ENCODE measurements at places on chromosomes 1 and 21.

DNA sequence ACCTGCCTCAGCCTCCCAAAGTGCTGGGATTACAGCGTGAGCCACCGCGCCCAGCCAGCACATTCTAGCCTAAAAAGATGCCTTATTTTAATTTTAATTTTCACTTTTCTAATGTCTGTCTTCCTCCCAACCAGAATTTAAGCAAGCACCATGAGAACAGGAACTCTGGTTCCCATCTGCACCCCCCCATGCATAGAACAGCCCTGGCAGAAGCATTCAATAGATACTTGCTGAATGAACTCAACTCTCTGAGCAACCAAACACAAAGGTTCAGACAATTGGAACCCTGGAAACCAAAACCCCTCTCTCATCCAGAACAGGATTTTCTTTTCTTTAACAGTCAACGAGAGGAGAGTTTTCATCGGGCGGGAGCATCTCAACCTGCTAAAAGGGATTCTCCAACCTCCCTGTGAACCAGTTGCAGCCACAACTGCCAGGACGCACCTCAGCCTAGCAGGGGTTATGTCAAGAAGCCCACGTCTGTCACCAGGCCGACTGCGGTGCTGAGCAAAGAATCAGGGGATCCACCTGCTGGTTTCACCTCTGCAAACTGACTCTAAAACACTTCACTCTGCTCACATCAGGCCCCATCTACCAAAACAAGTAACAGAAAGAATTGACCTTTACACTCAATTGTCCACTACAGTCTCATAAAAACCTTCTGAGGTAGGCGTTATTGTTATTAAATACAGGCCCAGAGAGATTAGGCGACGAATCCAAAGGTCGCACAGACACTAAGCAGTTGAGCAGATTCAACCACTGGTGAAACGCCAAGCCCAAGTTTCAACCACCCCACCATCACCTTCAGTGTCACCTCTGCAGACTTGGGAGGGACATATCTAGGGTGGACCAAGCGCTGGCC lies 1.7 kb downstream of the KIAA2013 start:
- no peak for DNase-seq

- DNase-seq, result no peak
These were observed 153.3 kb upstream of the BEND5 start for GRCh38 chr1:48930011-48930410.

GRCh38 chr1:79396901-79397300 lies 390.4 kb upstream of the ADGRL4 start:
- DNase-seq, result no peak

GRCh38 chr1:62726011-62726442 lies 37.8 kb upstream of the DOCK7 start:
- DNase-seq, result no peak

DNA sequence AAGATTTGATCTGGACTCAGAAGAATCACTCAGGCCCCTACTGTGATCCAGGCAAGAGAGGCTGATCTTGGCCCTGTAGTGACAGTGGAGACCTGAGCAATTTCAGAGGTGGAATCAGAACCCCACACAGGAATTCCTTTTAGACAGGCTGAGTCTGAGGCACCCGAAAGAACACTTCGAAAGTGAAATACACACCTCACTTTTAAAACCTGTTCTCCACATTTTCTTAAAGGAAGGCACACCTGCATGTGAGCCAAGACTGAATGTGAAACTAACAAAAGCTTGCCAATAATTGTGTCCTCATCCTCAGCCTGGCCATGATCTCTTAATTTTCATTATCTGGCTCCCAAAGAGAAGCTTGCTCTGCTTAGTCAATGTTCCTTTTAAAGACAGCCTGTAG lies 32.2 kb downstream of the SIPA1L2 start:
- DNase-seq, result no peak

DNA sequence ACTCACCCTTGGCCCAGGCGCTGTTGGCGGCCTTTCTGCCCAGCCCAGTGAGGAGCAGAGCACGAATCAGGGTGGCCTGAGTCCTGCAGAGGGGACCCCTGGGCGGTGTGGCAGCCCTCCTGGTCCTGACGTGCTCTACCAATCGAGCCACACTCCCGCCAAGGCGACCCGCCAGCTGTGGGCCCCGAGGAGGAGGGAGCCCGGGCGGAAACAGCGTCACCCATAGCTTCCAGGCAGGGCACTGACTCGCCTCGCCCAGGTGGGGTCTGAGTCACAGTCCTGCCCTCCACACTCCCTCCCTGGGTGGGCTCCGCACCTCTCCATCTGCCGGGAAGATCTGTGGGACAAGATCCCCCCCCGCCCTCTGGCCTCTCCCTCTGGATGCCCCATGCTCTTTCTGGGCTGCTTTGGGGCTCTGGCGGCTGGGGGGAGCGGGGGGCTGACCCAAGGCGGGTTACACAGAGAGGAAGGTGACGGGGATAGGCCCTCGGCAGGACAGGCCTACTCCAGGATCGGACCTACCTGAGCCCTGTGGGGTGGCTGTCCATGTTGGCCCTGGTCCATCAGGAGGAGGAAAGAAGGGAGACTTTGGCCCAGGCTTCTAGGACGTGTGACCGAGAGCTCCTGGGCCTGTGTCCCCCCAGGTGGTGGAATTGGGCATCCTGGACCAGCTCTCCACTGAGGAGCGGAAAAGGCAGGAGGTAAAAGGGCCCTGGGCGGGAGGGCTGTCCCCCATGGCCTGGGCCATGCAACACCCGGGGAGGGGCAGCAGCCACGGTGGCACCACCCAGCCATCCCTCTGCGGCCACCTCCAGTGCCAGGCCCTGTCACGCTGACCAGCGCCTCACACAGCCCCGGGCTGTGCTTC lies 14.0 kb downstream of the ARHGEF16 start:
- no peak for DNase-seq

DNA sequence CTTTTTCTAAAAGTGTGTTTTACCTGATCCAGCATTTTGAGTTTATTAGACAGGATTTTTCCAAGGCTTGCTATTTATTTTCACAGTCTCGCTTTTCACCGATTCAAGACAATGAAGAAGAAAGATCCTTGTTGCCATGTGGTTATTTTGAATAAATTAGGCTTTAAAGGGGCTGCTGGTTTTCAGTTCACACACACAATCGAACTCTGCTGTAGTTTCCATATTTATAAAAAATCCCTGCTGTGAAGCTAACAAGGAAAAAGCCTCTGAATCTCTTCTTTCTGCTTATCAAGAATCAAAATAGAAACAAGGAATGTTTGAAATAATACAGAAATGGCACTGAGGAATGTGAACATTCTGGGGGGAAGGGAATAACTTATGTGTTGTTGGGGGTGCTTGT lies 102.5 kb upstream of the KAZN start:
- DNase-seq, result no peak

GRCh38 chr1:899636-900317 lies 23.9 kb upstream of the SAMD11 start:
- no peak for DNase-seq

GRCh38 chr1:205739348-205740160 lies 10.4 kb downstream of the NUCKS1 start:
- no peak for DNase-seq

- DNase-seq, result no peak
These were observed 56.4 kb upstream of the RGS7 start for GRCh38 chr1:241413386-241413785.

- DNase-seq, result peak; percentile 88
These were observed at the start of gene TNFRSF25 for GRCh38 chr1:6466023-6466422. TNFRSF25 (minus strand) TSS chr1:6466173; CDS start chr1:6466107, 66 bp downstream.

DNA sequence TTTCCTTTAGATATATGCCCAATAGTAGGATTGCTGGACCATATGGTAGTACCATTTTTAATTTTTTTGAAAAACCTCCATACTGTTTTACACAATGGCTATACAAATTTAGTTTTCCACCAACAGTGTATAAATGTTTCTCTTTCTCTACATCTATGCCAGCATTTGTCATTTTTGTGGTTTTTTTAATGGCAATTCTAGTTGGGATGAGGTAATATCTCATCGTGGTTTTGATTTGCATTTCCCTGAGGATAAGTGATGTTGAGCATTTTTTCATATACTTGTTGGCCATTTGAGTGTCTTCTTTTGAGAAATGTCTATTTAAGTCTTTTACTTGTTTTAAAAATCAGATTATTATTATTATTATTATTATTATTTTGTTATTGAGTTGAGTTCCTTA lies 35.5 kb downstream of the PLA2G4A start:
- DNase-seq, result no peak

DNA sequence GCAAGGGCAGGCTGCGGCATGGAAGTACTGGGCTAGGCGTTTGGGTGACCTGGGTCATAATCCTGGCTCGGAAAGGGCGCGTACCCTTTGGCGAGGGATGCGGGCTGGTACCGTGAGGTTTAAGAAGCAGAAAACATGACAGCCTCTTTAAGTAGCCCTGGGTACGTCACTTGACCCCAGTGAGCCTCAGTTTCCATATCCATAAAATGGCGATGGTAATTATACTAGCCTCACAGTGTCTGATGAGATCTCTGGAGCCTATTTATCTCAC lies 700 bp downstream of the PIGV start:
- DNase-seq, result no peak

- no peak for DNase-seq
These were observed 173.5 kb downstream of the CDC7 start for GRCh38 chr1:91674107-91674506.

DNA sequence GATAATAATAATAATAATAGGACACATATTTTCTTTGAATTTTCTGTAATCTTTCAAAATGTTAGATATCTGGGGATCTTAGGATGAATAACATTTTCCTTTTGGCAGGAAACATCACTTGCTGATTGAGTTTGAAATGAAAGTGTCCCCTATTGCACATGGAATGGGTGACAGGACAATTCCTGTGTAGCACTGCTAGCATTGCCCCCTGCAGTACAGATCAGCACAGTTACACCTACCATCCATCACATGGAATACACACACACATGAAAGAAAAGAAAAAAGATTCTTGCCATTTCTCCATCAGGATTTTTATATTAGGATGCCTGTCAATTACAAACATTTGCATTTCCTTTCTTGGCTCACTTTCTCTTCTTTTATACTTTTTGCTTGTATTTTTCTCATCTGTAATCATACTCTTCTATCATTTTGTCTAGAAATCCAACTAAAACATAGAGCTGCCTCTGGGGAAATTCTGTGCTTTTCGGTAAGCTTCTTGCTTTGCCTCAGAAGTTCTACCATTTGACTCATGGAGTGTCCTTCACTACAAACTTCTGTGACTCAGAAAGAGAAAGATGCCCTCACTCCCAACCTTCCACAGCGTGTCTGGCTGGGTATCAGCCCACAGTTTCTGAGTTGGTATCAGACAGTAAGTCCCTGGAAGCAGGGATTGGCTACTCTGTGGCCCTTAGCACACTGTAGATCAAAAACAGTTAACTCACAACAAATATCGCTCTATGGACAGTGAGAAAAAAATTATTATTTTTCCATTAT lies 641.2 kb downstream of the PTPRC start:
- no peak for DNase-seq

DNA sequence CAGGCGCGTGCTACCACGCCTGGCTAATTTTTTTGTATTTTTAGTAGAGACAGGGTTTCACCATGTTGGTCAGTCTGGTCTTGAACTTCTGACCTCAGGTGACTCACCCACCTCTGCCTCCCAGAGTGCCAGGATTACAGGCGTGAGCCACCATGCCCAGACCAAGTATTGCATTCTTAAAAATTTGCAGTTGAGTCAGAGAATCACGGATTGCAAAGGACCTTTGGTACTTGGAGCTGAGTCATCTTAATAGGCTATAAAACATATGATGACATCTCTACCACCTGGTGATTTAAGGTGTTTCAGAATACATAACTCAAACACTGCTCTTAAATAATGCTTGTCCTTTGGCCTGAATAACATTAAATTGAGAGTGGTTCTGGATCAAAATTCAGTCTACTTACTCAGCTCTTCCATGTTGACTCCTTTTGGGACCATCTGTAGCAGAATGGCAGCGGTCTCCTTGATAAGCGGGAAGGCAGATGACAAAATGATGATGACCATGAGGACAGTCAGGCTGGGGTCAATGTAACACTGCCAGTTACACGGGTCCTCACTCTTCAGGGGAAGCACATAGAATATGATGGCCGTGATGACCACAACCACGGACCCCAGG lies 10.4 kb downstream of the SLC30A10 start:
- DNase-seq, result no peak

DNA sequence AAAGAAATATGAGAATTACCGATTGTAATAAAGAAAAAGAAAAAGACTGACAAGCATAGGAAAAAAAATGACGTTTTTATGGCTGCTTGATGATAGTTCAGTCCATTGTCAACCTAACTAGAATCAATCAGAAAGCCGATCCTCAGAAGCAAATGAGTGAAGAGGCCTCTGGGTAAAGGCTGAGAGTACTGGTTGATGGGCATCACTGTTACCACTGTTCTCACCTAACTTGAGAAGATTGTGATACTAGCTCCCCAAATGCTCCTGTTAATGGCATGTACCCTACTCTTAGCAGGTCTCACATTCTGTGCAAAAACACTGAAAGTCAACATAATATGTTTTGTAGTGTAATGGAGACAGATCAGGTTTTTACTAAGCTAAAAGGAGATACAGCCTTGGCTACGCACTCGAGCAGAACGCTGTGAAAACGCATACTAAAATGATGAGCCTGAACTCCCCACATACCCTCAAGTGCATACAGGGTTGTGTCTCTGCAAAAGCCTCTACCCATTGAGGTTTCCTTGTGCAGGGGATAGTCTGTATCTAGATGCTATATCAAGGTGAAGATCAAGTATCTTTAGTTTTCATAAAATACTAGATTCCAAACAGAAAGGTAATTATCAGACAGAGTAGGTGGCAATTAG lies 554.6 kb downstream of the SMYD3 start:
- DNase-seq, result no peak

GRCh38 chr21:16872616-16873015 lies 640.2 kb upstream of the CXADR start:
- no peak for DNase-seq

DNA sequence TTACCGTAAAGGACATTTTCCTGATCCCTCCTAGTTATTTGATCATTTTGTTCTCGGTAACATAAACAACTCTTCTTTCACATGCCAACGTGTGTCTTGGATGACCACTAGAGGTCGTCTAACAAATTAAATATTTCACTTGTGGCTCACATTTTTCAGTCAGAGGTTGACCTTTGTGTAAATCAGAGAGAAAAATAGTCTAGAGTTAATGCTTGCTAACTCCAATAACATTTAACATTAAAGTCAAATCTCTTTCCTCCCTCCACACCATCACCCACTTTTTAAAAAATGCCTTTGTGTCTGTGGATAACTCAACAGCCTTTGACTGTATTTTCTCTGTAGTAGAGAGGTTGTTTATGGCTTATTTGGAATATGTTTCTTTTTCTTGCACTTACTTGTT lies 220.5 kb upstream of the B3GALT2 start:
- DNase-seq, result peak; percentile 45

- no peak for DNase-seq
These were observed 124.8 kb downstream of the DISC1 start for GRCh38 chr1:231751415-231751814.

- no peak for DNase-seq
These were observed 40.0 kb downstream of the TYW3 start for GRCh38 chr1:74772945-74773344.
